Heart right ventricle (tissue), 16 donors: ENCODE measurements at places on chromosomes 7 and 10. TPM values are rescaled to one million over a fixed set of nuclear protein-coding genes. Genes with fewer than 3 reads are reported as not detected.

DNA sequence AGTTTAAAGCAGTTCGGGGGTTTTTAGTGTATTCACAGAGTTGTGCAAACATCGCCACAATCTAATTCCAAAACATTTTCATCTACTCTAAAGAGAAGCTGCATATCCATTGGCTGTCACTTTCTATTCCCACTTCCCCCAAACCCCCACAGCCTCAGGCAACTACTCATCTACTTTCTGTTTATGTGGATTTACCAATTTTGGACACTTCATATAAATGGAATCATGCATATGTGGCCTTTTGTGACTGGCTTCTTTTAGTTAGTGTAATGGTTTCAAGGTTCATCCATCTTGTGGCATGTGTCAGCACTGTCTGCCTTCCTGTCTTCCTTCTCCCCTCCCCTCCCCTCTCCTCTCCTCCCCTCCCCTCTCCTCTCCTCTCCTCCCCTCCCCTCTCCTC, 78.5 kb upstream of the FZD1 start:
- DNase-seq, result no peak

Gene SLC26A3
- not detected for polyA plus RNA-seq

GRCh38 chr10:24118246-24118645, 90.7 kb upstream of the KIAA1217 start:
- DNase-seq, result peak; percentile 18

DNA sequence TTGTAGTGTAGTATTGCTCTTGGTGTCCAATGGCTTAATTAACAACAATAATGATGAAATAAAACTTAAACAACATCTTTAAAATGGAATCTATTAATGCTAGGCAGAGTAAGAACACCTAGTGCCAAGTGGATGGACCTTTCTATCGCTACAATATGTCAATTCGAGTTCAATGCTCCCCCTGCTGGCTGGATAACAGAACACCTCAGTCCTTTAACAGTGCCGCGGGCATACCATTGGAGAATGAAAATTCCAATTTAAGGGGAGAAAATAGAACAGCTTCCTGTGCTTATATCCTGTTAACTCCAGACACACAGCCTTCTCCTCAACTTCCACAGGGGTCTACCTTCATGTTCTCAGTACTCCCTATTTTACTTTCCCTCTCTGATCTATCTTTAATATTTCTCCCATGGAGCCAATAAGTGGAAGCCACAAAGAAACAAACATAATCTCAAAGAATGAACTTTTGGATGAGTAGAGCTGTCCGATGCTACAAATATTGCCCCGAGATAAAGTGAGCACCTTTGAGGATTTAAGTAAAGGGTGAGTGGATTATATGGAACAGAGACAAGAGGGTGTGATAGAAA, 41.4 kb downstream of the COL1A2 start:
- peak; percentile 80 for DNase-seq

Gene C1QL3
- 0.03 TPM for polyA plus RNA-seq

GRCh38 chr7:158044482-158044823, 543.2 kb downstream of the PTPRN2 start:
- DNase-seq, result no peak

Gene PLEKHS1
- polyA plus RNA-seq, result 0.01 TPM

Gene RGR
- polyA plus RNA-seq, result 4.0 TPM

GRCh38 chr7:5797716-5798115, 16.3 kb upstream of the RNF216 start:
- DNase-seq, result no peak

DNA sequence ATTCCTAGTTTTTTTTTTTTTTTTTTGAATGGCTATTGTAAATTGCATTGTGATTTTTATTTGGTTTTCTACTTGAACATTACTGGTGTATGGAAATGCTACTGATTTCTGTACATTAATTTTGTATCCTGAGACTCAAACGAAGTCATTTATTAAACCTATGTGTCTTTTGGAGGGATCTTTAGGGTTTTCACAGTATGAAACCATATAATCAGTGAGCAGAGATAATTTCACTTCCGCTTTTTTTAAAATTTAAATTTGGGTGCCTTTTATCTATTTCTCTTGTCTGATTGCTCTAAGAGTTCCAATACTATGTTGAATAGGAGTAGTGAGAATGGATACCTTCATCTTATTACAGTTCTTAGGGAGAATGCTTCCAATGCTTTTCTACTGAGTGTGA, 102.7 kb downstream of the ZWINT start:
- DNase-seq, result no peak

Gene WEE2
- not detected for polyA plus RNA-seq

DNA sequence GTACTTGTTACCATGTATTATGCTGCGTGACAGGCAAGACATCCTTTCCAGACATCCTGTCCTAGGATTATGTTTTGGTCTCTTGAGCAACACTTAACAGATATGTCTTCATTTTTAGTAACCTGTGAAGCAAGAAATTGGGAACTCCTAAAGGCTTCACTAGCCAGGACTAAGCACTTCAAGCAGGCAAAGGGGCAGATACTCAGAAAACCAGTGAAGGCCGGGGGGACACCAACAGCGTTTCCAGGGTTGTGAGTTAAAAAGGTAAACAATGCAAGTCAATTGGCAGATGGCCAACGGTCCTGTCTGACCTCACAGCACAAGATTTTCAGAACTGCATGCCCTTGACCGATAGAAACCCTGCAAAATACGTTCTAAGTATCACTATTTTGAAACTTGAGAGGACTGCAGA, 77.6 kb upstream of the SFMBT2 start:
- DNase-seq, result peak; percentile 61

GRCh38 chr7:3922175-3922635, 621.2 kb downstream of the SDK1 start:
- DNase-seq, result peak; percentile 23

- DNase-seq, result no peak
These were observed 10.2 kb upstream of the ADCY1 start for GRCh38 chr7:45563941-45564461.

Gene PTN
- 23.0 TPM for polyA plus RNA-seq

Gene CALML5
- not detected for polyA plus RNA-seq

GRCh38 chr10:29540016-29540415, 94.8 kb downstream of the SVIL start:
- no peak for DNase-seq

GRCh38 chr7:17936321-17936720, 4.0 kb downstream of the SNX13 start:
- DNase-seq, result no peak

GRCh38 chr7:73779517-73779916, 9.4 kb upstream of the CLDN3 start:
- DNase-seq, result no peak

Gene POLR2J2
- polyA plus RNA-seq, result 8.6 TPM

DNA sequence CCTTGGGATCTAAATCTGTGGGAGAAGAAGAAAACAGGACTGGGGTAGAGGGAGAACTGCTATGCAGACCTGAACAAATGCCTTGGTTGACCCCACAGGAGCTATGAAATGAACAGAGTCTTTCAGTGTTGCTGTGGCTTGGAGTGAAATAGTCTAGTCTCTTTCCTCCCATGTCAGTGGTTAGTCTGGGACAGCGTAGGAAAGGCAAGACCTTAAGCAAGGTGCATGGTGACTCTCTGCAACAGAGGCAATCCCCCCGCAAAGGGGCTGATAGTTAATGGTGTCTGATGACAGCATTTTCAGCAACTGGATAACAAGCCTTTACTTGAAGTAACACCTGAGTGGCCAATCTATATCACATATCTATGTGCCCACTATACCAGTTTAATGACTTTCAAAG, 62.3 kb downstream of the ARL4A start:
- DNase-seq, result no peak

DNA sequence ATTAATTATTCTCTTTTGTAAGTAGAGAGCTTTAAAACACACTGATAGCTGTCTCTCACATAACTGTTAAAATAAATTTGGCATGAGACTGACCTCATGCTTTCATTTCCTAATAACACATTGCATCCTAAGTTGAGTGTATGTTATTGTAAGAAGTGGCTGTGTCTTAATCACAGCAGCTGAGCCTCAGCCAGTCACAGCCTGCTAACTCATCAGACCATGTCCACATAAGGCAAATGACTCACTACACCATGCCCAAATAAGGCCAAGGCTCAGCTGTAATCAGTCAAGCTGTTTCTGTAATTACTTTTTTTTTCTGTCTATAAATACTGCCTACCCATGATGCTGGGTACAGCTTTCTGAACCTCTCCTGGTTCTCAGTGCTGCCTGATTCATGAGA, 860.9 kb downstream of the XPNPEP1 start:
- DNase-seq, result no peak

Gene OLAH
- not detected for polyA plus RNA-seq

Gene LIPN
- polyA plus RNA-seq, result not detected

DNA sequence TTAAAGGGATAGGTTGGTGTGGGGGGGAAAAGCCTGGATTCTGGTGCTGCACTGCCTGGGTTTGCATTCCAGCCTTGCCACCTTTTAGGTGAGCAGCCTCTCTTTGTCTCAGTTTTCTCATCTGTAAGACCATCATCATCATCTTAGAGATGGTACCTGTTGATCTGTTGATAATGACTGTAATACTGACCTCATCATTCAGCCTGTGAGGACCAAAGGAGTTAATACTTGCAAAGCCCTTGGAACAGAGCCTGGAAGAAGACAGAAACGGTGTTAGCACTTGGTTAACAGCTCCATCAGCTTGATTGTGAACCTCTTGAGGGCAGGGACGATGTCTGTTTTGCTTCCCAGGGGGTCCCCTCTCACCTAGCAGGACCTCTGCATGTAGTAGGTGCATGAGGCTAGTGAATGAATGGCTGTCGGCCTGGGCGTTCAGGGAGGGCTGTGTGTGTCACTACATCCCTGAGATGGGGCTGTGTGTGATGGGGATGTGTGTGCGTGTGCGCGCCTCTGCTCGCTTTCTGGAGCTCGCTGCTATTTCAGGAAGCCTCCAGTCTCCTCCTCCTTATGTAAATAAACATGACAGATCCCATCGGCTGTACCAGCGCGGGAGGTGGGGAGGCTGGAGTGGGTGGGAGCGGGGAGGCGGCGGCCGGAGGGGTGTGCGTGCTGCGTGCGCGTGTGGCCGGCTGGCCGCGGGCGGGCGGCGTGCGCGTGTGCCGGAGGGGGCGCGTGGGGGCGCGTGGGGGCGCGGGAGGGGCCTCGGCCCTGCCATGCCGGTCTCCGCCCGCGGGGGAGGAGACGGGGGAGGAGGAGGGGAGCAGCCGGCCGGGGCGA, 61.2 kb downstream of the NEURL1 start:
- DNase-seq, result peak; percentile 33

DNA sequence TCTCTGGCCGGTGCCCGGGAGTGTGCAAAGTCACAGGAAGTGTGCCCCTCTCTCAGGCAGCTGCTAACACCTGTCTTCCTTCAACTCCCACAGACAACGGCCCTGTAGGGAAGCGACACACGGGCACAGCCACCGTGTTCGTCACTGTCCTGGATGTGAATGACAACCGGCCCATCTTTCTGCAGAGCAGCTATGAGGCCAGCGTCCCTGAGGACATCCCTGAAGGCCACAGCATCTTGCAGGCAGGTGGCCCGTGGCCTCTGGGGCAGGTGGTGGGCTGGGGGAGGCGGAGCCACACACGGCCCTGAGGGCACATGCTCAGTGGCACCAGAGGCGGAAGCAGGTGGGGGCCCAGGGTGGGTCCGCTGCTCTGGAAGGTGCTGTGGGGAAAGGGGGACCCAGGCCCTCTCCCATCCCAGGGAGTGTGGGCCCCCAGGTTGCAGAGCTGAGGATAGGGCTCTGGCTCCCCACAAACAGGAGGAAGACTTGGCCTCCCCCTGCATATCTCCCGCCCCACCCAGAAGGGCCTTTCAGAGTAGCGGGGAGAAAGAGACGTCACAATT, 6.9 kb downstream of the C10orf105 start:
- no peak for DNase-seq

DNA sequence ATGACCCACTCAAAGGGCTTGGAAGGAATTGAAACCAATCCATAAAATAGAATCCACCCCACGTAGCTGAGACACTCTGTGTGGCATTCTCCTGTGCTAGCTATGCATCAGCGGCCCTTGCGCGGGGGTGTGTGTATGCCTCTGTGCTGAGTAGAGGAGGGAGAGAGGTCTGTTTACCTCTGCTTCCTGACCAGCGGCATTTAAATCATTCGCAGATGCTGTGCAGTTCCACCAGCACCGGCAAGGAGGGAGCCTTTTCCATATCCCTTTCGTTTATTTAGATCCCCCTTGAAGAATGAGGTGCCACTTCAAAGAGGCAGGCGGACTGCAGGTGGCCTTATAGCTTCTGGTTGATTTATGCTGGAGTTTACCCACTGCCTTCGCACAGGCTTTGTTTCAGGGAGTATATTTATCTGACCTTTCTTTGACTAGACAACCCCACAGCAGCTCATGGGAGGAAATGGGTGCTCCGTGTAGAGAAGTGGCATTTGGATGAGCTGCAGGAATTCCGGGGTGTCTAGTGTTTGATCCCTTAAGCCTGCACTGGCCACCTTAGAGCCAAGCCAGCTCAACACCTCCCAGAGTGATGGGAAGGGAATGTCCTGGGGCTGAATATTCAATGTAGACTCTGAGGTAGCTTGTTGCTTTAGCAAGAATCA, 11.4 kb downstream of the C10orf53 start:
- DNase-seq, result no peak

- DNase-seq, result no peak
These were observed 237.5 kb upstream of the KLF6 start for GRCh38 chr10:4022473-4022872.

DNA sequence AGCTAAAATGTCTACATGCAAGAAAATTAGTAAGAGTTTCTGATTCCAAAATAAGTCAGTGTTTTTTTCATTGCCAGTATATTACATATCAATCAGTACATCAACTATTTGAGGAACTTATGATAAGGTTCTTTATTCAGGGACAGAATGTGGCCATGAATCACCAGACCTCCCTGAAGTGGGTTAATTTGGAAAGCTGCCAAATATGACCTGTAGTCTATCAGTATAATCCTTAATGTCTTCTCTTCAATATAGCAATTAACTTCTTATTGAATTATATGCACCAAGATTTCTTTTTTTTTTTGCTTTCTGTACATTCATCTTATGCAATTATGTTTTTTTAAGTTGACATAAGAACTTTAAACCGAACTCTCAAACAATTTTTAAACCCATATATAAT, 714.5 kb upstream of the POT1 start:
- DNase-seq, result no peak

DNA sequence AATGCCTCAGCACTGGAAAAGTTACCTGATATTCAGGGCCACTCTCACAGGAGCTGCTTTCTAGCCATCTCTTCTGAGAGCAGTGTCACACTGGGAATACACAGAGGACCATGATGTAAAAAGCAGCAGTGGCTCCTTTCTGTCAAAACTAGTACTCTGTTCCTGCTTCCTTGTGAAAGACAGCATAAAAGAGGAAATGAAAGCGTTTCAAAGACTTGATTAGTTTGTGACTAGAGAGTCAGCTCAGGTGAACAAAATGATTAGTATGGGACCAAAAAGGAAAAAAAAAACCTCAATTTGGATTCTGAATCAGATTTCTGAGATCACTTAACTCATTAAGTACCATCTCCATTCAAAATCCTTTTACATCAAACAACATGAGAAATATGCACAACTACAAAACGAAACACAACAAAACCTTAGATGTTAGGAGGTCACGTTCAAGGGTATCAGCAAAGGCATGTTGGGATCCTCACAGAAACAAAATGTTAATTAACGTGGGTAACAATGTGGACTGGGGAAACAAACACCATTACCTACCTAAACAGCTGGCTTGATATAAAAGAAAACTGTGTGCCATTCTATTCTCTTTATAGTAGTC, 103.7 kb downstream of the MACC1 start:
- no peak for DNase-seq

Gene GALNT17
- 35.5 TPM for polyA plus RNA-seq

Gene NODAL
- polyA plus RNA-seq, result not detected
